ENCODE measurements at places on chromosomes 7 and 10.

- DNase-seq, result no peak
Measured at GRCh38 chr10:98848361-98848760, 387.3 kb downstream of the HPSE2 start.

DNA sequence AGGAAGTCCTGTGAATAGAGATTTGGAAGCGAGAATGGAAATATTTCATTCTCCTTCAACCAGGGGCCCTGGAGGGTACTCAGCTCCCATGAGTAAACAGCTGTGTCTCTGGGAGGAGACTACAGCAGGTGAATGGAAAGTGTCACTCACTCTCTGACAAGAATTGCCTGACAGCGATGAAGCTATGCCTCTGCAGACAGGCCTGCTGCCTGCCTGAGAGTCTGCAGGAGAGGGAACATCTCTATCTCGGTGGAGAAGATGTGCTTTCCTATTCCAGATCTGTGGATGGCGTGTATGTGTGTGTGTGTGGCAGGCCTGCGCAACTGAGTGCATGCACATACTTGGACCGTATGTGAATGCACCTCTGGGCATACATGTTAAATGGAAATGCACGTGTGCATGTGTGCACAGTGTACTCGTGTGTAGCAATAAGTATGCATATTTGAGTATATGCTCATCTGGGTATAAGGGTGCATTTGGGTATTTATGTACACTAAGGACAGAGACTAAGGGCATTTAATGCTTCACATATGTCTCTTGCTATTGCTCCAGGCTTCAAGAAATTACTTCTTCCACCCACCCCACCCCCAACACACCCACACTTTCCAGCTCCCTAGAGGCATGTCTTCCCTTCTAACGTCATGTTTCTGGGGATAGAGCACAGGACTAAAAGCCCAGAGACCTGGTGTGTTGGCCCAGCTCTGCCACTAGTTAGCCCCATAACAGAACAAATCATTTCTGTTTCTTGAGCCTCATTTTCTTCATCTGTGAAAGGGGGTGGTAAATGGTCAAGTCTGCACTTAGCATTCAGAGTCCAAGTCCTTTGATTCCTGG is 4.6 kb upstream of the ADCYAP1R1 start:
- DNase-seq, result no peak

- no peak for DNase-seq
Measured at GRCh38 chr7:123746931-123747488, 1.8 kb downstream of the WASL start.

DNA sequence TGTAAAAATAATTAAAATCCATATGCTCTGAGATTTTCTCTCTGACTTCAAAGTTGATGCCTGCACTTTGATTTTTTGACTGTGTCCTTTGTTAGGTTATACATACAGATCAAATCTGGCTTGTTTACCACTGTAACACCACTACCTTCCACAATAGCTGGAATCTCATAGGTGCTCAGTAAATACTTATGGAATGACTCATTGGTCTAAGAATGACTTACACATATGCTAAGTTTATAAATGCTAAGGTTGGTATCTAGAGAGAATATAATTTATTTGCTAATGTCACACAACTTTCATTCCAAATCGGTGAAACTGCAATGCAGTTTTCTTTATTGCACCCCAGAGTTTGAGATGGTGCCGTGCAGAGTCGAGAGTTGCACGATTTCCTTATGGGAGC is 578.5 kb downstream of the SH2D4B start:
- no peak for DNase-seq

DNA sequence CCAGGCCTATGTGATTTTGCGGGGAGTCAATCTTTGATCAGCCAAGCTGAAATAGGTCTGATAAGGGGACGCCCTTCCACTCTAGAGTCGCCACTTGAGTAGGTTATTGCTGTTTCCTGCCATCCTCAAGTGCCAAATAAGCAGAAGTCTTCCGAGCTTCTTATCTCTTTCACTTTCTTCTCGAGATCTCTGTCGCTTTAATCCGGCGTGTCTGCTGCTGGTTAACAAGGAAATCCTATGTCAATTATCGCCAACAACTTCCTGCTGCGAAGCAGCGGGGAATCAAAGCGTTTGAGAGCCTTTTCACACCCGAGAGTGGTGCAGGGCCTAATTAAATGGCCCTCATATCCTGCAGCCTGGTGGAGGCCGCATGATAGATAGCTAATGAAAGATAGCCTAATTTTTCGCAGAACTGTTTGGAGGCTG is 215.9 kb downstream of the RAB11FIP2 start:
- no peak for DNase-seq

- DNase-seq, result no peak
Measured at GRCh38 chr10:72736828-72737220, 44.9 kb downstream of the MCU start.

GRCh38 chr10:68153473-68154210 is 44.4 kb downstream of the MYPN start:
- DNase-seq, result no peak

- DNase-seq, result no peak
Measured at GRCh38 chr10:18607503-18608378, 43.6 kb downstream of the NSUN6 start.

DNA sequence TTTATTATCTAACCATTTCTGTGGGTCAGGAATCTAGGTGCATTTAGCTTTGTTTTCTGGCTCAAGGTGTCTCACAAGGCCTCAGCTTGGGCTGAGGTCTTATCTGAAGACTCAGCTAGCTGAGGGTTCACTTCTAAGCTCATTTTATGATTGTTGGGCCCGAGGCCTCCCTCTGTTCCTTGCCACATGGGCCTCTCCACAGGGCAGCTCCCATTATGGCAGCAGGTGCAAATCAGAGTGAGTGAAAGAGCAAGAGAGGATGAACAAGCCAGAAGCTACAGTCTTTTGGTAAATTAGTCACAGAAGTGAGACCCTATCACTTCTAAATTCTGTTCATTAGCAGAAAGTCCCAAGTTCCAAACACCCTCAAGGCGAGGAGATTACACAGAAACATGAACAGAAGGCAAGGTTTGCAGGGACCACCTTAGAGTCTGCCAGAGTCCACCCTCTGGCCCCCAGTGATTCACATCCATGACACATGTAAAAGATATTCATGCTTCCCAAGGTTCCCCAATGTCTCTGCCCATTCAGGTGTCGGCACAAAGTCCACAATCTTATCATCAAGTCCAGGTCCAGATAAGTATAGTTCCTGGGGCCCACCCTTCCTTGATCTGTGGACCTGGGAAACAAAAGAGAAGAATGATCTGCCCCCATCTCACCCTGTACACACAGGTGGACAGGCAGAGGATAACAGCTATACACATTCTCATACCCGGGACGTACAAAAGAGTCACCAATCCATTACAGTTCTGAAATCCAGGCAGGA is 23.7 kb downstream of the FIGNL1 start:
- DNase-seq, result no peak

DNA sequence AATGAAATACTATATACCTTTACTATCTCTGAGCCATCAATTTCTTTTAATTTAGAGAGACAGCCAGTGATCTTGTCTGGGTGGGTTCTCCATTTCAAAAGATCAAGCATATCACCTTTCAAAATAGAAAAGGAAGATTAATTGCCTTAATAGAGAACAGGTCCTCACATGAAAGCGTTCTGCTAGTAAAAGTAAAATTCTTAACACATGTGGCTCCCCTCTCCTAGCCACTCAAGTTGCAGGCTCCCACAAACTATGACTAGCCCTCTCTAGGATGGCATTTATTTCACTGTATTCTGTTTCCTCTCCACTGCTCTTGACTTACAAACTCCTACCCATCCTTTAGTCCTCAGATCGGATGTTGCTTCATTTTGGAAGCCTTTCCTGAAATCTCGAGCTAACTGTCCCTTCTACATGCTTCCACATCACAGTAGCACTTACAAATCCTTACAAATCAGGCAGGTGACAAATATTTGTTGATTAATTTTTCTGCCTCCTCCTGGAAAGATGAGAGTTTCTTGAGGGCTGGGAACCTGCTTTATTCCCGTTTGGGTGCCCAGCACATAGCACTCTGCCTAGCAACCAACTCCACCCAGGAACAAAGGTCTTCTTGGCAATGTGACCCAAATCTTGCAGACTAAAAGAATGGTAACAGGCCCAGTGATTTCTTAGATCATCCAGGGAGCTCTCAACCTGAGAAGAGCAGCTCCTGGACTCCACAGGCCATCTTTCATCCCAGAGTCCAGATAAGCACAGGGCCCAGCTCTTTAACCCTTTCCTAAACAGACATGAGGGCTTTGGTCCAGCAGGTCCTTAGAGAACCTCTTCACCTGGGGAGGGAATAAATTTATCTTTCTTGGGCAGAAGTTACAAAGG is 310.4 kb upstream of the IMMP2L start:
- no peak for DNase-seq

DNA sequence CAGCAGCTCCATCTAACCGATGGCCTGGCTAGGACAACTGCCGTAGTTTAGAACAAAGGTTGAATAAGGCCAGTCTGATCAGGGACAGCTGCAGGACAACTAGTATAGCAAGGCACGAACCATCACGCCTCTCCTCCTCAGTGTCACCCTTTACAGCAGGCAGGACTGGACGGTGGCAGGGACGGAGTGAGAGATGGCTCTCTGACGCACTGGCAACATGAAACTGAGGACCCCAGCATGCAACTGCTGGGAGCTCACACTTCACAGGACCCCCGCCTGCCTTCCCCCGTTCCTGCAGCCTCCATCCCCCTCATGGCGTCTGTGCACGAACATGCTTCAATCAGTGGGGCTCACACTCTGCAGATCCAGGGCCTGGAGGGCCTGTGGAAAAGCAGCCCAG is 53.7 kb downstream of the ZRANB1 start:
- no peak for DNase-seq

DNA sequence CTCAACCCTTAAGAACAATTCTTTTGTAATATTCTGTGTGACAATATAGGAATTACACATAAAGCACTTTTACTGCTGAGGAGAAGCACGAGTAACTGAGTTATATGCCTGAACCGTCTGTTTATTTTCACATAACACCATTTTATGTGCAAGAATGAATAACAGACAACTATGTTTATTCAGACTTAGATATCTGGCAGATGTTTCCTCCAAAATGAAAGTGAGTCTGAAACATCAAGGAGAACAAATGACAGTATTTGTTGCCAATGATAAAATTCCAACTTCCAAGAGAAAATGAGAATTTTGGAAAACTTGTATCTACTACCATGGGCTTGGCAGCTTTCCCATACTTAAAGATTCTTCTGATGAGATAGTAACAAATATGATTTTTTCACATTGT is 51.4 kb downstream of the DNMBP start:
- no peak for DNase-seq

- DNase-seq, result no peak
Measured at GRCh38 chr7:46979439-46979838, 602.5 kb downstream of the TNS3 start.

GRCh38 chr7:139680676-139681462 is 96.9 kb downstream of the HIPK2 start:
- DNase-seq, result no peak

DNA sequence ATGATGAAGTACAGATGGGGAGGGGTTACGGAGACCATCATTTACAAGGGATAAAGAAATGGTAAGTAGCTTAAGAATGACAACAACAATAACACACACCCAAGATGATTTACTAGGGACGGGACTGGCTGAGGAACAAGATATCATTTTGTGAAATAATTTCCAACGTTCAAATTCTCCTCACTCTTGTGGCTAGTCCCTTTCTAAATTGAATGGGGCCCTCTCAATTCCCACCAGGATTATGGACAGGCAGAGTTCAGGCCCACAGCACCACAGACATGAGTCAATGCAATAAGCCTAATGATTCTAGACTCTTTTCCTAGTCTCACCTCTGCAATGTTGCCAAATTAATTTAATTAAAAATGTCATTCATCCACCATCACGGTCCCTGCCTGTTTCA is 448.1 kb downstream of the KCNMA1 start:
- DNase-seq, result no peak

- peak; percentile 82 for DNase-seq
Measured at GRCh38 chr7:953547-954327, 743 bp downstream of the ADAP1 start.

GRCh38 chr10:37712489-37713131 is 144.8 kb downstream of the ZNF248 start:
- no peak for DNase-seq

DNA sequence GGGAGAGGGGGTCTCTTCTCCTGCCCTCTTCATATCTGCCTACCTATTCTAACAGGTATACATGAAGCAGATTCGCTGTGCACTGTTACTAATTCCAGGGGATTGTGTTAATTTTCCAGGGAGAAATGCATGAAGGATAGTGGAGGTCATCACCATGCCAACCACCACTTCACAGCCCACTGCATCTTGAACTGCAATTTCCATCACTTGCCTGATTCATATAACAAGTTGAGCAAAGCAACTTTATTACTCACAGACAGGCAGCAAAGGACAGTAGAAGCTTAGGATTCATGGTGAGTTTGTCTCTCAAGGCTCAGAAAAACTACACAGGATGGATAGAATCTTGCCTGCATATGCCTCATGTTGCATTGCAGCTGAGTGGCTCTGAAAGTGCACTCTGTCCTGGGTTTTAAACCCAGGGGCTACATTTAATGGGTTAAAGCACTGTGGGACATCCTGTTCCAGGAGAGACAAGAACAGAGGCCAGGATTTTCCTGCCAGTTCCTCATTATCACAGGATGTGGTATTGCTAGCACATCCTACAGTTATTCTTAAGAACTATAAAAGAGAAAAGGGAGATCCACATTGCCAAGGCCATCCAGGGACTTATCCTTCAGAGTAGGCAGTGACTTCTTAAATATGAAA is 136.9 kb upstream of the PRSS1 start:
- no peak for DNase-seq

DNA sequence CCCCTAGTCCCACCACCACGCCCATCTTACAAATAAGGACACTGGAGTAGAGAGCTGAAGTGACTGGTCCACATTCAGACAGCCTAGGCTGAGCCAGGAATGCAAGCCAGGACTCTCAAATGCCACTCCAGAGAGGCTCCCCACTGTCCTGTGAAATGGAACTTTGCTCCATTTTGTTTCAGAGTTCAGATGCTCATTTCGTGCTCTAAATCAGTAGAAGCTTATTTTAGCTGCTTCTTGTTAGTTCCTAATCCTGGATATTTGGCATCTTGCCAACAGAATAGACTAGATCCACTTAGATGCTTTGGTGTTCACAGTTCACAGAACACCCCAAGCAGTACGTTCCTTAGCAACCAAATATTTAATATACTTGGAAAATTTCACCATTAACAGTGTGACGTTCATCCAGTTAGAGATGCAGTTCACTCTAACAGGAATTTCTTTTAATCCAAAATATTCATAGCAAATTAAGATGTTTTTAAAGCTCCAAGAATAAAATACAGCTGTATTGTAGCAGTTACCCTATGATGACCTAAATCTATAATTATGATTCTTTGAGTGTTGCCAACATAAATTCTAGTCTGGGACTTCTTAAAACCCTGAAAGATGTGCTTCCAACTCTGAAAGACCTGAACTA is 7.3 kb downstream of the MMP21 start:
- no peak for DNase-seq
